ENCODE measurements at places on chromosomes 5 and 9.

DNA sequence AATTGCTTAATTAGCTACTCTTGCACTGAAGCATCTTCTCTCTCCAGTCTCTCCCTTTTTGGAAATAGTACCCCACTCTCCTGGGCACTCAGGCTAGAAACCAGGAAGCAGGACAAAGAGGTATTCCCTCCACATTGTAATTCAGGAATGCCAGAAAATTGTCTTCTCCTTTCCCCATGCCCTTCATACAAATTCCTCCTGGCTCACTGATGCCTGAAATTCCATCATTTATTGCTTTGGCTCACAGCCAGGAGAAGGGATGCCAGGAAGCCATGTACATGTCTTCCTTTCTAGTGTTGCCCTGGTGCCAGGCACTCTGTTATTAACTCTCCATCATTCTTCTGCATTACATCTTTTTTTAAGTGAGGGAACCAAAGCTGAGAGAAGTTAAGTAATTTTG, 716.5 kb upstream of the C9orf72 start:
- peak; percentile 10 for DNase-seq

DNA sequence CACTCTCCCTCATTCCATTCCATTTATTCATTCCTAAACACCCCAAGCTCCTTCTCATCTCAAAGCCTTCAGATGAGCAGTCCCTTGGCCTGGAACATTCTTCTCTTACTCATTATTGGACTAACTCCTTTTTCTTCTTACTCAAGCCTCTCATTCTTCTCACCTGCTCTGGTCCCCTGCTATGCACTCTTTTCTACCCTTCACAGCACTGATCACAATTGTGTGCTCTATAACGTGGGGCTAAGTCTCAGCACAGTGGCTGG, 212.4 kb downstream of the MAPKAP1 start:
- DNase-seq = no peak

DNA sequence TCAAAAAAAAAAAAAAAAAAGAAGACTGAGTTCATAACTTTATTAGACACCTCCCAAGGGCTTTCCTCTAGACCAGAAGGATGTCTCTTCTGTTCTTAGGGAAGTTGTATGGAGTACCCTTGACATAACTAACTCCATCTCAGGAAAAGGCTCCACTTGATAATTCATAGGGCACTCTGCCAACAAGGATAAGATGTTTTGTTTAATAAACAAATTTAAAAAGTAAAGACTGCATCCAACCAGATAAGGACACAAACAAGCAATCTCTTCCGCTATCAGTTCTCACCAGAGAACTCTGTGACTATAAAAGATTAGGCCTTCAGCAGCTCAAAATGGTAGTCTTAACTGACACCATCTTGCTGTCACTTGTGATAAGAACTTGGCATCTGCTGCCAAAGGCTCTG, 65.8 kb downstream of the SFXN1 start:
- DNase-seq = no peak

DNA sequence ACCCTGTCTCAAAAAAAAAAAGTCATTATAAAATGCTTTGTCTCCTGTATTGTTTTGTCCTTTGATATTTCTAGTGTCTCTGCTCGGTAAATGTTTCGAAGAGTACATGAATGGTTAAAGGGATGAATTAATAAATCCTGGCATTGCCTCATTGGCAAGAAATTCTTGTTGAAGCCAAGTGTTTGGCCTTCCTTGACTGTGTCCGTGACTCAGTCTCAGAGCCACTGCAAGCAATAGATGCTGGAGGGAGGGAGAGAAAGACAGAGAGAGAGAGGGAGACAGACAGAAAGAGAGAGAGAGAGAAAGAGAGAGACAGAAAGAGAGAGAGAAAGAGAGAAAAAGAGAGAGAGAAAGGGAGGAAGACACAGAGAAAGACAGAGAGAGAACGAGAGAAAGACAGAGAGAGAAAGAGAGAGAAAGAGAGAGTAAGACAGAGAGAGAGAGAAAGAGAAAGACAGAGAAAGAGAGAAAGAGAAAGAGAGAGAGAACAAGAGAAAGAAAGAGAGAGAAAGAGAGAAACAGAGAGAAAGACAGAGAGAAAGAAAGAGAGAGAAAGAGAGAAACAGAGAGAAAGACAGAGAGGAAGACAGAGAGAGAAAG, 72.5 kb upstream of the RXRA start:
- no peak for DNase-seq

GRCh38 chr5:24385070-24385469, 259.7 kb downstream of the CDH10 start:
- DNase-seq = no peak

- no peak for DNase-seq
Measured at GRCh38 chr9:29806937-29807618, 2233.8 kb upstream of the C9orf72 start.

GRCh38 chr5:139823757-139824355, 28.2 kb downstream of the PSD2 start:
- no peak for DNase-seq
